ENCODE measurements at places on chromosomes 7 and 10.

GRCh38 chr10:110174201-110174600, 33.2 kb upstream of the MXI1 start:
- no peak for DNase-seq

GRCh38 chr10:29643771-29644501, 9.2 kb upstream of the SVIL start:
- DNase-seq, result peak; percentile 22

GRCh38 chr10:96964131-96964530, 132.0 kb downstream of the LCOR start:
- no peak for DNase-seq

DNA sequence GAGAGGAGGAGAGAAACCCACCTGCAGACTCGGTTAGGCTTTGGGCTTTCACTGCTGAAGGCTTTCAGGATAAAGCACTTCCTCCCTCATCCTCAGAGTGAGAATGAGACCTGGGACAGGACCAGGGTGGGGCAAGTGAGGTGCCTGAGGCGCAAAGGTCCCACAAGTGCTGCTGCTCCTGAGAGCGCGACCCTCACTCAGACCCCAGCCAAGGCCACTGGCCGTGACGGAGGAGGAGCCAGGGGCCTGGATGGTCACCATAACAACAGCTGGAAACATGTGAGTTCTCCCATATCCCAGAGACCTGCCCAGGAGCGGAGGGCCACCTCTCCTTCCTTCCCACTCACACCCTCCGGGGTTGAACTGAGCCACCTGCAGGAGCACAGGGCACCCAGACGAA, 46.9 kb upstream of the MKRN1 start:
- DNase-seq, result no peak

DNA sequence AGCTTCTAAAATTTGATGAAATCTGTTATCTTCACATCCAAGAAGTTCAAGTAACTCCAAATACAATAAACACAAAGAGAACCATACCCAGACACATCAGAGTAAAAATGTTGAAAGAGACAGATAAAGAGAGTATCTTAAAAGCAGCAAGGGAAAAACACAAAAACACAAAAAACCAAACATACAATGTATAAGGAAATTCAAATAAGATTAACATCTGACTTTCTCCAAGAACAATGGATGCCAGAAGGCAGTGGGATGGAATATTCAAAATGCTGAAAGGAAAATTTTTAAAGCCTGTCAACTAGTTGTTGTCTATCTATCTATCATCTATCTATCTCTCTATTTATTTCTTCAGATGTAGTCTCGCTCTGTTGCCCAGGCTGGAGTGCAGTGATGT, 72.4 kb upstream of the MKLN1 start:
- no peak for DNase-seq

DNA sequence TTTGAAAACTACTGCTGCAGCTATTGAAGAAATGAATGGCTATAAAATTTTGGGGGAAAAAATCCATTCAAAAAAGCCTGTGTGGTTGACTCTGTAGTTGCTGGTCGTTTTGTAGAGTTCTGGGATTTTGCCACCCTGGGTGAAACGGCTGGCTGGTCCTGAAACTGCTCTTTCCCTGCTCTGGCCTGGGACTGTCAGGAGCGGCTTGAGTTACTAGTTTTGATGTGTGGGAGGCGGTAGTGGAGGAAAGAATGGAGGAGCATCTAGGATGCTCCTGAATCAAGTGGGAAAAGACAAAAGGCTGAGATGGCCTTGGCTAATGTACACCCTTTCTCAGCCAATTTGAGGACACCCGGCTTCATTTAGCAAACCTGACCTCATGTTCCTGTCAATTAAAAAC, 72.5 kb downstream of the ZNF365 start:
- no peak for DNase-seq

DNA sequence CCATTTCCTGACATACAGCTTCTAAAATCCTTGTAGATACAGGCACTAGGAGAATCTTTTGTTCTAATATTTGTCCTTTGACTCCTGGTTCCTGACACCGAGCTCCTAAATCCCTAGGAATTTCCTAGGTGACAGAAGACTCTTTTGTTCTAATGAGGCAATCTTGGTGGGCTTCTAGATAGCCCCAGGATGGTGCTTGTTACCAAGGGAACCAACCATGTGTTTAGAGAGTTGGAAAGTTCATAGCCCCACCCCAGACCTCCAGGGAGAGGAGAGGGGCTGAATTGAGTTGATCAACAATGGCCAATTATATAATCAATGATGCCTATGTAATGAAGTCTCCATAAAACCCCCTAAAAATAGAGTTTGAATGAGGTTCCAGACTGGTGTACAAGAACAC, 145.1 kb downstream of the JMJD1C start:
- no peak for DNase-seq

DNA sequence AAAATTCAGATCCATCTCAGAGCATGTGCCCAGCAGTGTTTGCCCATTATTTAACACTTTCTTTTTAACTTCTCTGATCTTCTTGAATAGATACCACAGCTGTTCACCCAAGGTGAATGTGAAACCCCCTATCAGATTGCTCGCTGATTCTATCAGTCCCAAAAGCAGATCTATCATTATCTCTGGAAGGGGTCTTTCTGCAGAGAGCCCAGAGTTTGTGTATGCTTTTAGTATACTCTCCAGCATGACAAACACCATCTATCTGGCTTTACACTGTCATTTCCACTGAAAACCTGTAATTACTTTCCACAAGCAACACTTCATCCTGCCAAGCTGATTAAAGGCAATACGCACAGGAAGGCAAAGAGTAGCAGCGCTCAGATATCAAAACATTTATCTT, 168.2 kb downstream of the CACNA2D1 start:
- no peak for DNase-seq

Data from osteoblast (primary cell).